HT1080 (cell line): ENCODE measurements at places on chromosomes 13 and 19. TPM values are rescaled to one million over a fixed set of nuclear protein-coding genes. Genes with fewer than 3 reads are reported as not detected.

- DNase-seq: peak; percentile 69
These were observed 679.3 kb upstream of the GPC6 start for GRCh38 chr13:92547266-92547665.

GRCh38 chr13:20924758-20925394 is 22.3 kb upstream of the XPO4 start:
- DNase-seq: peak; percentile 66

DNA sequence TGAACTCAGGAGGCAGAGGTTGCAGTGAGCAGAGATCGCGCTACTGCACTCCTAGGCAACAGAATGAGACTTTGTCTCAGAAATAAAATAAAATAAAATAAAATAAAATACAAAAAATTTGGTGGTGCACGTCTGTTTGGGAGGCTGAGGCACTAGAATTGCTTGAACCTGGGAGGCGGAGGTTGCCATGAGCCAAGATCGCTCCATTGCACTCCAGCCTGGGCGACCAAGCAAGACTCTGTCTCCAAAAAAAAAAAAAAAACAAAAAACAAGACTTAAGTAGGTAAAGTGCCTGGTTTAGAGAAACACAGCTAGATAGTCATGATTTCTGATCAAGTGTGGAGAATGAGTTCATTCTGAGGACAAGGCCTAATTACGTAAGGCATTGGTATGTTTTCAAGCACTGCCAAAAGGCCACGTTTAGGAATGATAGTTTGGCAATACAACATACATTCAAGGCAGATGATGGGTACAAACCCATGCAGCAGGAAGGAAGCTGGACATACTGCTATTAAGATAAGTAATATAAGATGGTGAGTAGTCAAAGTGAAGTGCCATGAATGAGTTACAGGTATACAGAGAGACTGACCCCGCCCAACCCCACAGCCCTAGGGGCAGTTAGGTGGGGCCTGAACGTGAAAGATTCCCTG is 4.8 kb upstream of the UCHL3 start:
- DNase-seq: no peak

DNA sequence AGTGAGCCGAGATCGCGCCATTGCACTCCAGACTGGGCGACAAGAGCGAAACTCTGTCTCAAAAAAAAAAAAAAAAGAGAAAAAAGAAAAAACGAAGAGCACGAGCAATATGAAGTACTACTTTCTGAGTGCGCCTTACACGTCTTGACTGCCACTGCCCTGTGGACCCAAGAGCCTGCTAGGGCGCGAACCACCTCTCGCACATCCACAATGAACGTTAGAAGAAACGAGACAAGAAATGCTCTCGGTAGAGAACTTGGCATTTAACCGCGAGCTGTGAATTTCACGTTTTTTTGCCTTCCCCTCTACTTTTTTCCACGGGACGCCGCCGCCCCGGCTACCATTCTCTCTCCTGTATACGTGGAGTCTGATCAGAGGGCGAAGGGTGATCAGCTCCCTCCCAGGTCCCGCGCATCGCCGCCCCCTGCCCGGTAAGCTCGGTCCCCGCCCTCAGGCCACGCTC is 454 bp downstream of the TIMM44 start:
- DNase-seq: no peak

GRCh38 chr19:9295411-9295849 is 14.2 kb downstream of the ZNF699 start:
- no peak for DNase-seq

TUBB4A gene
- 0.60 and 1.9 TPM in 2 replicates for total RNA-seq
